ENCODE measurements at places on chromosomes 12 and 14.
A peak's percentile ranks its signal among the peaks of the same experiment; 100 is the strongest.

- DNase-seq: peak; percentile 48
Measured at GRCh38 chr12:117875744-117876435, 92.9 kb downstream of the KSR2 start.

DNA sequence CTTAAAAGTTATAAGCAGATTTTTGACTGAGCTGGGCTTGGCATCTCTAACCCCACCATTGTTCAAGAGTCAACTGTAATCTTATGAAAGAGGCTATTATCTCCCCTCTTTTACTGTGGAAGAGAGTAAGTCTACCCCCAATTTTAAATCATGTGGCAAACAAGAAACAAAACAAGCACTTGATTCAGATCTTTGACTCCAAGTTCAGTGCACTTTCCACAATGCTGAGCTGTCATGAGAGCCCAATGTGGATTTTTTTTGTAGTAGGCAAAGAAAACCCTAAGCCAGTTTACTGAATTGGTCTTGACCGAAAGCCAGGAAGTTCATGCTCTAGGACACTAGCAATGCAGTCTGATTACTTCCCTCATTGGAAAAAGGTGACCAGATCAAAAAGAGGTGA lies 306.2 kb downstream of the GALC start:
- DNase-seq: no peak

DNA sequence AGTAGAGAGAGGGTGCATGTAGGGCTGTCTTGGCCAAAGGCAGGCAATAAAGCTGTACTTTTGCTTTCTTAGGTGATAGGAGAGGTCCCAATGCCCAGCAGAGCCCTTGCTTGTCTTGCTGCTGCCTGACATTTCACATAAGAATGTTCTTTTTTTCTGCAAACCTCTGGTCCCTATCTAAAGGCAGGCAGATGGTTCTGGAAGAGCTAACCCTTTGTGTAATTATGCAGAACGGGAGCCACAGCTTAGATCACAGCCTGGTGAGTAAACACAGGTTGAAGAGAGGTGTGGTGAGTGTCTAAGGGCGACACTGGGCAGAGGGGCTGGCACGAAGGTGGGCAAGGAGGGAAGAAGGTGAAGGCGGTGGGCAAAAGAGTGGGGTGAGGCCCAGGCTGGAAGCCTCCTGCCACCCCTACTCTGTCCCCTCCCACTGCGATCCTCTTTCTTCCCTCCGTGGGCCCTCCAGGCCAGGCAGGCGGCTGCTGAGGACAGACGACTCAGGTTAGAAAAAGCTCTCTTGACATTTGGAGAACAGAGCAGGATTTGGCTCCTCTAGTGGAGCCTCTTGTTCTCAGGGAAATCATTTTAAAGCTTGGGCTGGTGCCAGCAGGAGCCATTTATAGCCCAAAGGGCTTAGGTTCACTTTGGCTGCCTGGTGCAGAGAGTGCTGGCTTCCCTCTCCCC lies 42.8 kb downstream of the PRMT8 start:
- DNase-seq: no peak

DNA sequence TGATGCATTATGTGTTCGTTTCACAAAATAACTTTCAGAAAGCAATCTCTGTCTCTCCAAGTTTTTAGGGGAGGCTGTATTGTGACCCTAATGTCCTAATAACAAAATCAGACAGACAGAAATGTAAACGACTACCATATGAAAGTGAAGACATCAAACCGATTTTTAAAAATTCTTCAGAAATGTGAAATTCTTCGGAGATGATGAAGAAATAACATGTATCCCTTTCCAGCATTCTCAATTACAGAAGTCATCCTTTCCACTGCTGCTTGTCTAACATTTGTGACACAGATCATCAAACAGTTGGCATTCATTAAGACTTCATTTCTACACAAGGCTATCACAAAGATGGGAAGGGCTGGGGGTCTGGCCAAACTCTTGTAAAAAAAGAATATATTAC lies 41.0 kb downstream of the DMAC2L start:
- DNase-seq: no peak

DNA sequence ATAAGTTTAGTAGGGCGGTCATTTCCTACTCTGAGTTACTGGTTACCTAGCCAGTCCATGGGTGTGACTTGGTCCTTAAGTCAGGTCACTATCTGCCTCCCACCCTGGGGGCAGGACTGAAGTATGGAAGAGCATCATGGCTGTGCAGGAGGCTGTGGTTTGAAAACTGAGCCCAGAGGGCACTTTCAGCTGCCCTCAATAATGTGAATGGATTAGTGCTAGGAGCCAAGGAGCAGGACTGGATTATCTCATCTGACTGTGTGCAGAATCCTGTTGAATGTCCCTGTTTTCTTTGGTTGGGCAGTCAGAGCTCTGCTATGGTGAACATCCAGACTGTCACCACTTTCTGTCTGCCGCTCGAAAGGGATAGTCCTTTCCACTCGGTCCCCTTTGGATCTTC lies 1.6 kb downstream of the ATXN7L3B start:
- DNase-seq: no peak

GRCh38 chr12:122593910-122594309 lies 66.9 kb downstream of the KNTC1 start:
- DNase-seq: no peak
